Right lobe of liver (tissue), 6 donors: ENCODE measurements at places on chromosomes 7 and 10. TPM values are rescaled to one million over a fixed set of nuclear protein-coding genes. Genes with fewer than 3 reads are reported as not detected.

GRCh38 chr7:121414436-121414835 is 18.3 kb upstream of the FAM3C start:
- no peaks in the 10 kb centered on the region for H3K36me3 ChIP-seq
- H3K4me1 ChIP-seq: no peaks in the 10 kb centered on the region
- H3K27ac ChIP-seq: no peak overlapping the region
- H3K4me3 ChIP-seq: no peak overlapping the region
- DNase-seq: no peak

GRCh38 chr10:101769541-101770180 is 6.3 kb downstream of the FGF8 start:
- no peak for DNase-seq
- H3K36me3 ChIP-seq: no peaks in the 10 kb centered on the region
- no peaks in the 10 kb centered on the region for H3K27me3 ChIP-seq
- no peaks in the 10 kb centered on the region for H3K4me1 ChIP-seq

DNA sequence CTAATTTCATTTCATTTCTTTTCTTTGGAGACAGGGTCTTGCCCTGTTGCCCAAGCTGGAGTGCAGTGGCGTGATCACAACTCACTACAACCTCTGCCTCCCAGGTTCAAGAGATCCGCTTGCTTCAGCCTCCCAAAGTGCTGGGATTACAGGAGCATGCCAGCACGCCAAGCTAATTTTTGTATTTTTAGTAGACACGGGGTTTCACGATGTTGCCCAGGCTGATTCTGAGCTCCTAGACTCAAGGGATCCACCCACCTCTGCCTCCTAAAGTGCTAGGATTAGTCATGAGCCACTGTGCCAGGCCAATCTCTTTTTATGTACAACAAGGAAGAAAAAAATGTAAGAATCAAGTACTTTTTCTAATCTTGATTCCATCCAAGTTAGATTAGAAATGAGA is 10.7 kb upstream of the KMT2E start:
- no peaks in the 10 kb centered on the region for H3K36me3 ChIP-seq
- H3K4me3 ChIP-seq: no peak overlapping the region
- peaks cover 37% of the 10 kb centered on the region for H3K4me1 ChIP-seq
- DNase-seq: no peak
- no peaks in the 10 kb centered on the region for H3K27me3 ChIP-seq
- no peak overlapping the region for H3K27ac ChIP-seq

- H3K4me3 ChIP-seq: no peak overlapping the region
- peaks cover 21% of the 10 kb centered on the region for H3K36me3 ChIP-seq
- DNase-seq: no peak
- no peaks in the 10 kb centered on the region for H3K4me1 ChIP-seq
Measured at GRCh38 chr7:156969972-156970420, 20.5 kb downstream of the NOM1 start.

The PRR15 gene
- not detected for total RNA-seq

DNA sequence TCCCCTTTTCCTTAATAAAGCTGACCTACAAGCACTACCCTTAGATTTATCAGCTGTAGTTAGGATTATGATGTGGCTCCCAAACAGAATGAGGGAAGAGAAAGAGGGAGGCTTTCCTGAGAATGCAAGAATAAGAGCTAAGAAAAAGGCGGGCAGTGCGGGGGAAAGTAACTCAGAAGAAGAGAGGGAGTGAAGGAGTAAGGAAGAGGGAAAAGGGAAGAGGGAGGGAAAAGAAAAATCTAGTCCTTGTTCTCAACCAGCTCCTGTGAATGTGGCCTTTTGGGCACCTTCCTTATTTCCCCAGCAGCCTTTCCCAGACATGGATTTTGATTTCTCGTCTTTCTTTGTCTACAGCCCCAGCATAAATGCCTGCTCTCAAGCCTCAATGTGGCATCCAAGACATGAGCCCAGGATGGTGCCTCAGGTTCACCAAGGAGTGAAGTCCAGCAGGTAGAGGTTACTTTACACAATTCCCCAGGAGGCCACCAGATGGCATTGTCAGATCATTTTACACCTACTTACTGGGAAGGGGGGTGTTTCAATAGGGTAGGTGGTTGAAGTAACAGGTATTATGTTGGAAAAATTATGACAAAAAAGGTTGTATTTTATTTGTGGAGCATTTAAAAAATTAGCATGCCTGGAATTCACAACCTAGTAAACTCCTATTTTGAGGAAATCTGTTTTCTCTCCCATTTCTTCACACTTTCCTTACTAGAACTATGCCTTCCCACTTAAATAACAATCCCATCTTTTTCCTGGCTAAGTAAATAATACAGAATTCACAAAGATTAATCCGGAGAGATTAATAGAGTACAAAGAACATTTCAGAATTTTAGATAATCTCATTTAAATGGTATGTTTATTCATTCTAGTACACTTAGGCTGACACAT is 106.5 kb downstream of the HTR7 start:
- no peak overlapping the region for H3K4me3 ChIP-seq
- H3K36me3 ChIP-seq: no peaks in the 10 kb centered on the region
- no peaks in the 10 kb centered on the region for H3K27me3 ChIP-seq
- no peak overlapping the region for H3K27ac ChIP-seq

DNA sequence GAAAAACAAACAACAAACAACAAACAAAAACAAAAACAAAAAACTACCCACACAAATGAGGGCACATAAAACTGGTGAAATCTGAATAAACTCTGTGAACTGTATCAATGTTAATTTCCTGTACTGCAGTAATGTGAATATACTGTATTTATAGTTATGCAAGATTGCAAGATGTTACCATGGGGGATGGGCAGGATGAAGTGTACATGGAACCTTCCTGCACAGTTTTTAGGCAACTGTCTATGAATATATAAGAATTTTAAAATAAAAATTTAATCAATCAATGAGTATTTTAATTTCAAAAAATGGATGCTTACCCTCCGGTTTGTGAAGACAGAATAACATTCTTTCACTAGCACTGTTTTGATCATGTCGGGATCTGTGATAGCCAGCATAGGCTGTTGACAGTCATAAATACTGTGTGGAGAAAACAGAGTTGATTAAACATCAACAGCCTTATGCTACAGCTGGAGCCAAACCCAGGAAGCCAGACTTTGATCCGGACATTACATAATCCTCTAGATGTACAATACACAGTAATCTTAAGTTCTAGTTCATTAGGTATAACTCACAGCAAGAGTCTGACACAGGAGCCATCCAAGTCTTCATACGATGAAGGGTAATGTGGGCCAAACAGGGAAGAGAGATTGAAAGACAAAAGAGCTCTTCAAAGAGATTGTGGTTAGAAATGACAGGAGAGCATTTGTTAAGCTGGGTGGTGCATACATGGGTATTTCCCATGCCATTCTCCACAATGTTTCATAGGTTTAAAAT is 14.8 kb downstream of the CYP3A7 start:
- DNase-seq: no peak
- H3K4me3 ChIP-seq: no peak overlapping the region
- H3K27ac ChIP-seq: peak overlapping the region; percentile 83
- H3K36me3 ChIP-seq: no peaks in the 10 kb centered on the region
- H3K4me1 ChIP-seq: peaks cover 4% of the 10 kb centered on the region
- no peaks in the 10 kb centered on the region for H3K27me3 ChIP-seq

The DEPP1 gene
- total RNA-seq: 5.3 TPM

DNA sequence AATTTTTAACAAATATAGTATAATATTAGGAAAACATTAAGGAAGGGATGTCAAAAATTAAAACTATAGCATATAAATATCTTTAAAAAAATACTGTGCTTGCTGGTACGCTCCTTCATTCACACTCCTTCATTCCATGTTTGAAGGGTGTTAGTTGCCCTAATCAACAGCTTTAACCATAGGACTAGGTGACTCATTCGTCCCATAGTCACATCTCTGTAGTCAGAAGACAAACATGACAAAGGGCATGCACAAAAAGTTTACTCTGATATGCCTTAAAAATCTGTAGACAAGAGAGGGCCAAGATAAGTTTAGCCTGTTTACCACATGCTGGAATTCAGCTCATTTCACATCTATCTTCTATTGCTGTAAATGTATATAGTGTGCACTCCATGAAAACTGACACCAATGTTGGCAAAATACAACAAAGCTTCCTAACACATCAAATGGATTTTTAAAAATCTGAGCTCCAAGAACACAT is 646 bp downstream of the FAM13C start:
- H3K36me3 ChIP-seq: no peaks in the 10 kb centered on the region
- H3K27ac ChIP-seq: peak overlapping the region; percentile 51
- no peaks in the 10 kb centered on the region for H3K27me3 ChIP-seq
- peaks cover 6% of the 10 kb centered on the region for H3K4me1 ChIP-seq
- no peak for DNase-seq

- no peak overlapping the region for H3K27ac ChIP-seq
- no peak for DNase-seq
Measured at GRCh38 chr10:94546901-94547185, 1.3 kb downstream of the HELLS start.

The TLX1 gene
- total RNA-seq: 0.12 TPM

DNA sequence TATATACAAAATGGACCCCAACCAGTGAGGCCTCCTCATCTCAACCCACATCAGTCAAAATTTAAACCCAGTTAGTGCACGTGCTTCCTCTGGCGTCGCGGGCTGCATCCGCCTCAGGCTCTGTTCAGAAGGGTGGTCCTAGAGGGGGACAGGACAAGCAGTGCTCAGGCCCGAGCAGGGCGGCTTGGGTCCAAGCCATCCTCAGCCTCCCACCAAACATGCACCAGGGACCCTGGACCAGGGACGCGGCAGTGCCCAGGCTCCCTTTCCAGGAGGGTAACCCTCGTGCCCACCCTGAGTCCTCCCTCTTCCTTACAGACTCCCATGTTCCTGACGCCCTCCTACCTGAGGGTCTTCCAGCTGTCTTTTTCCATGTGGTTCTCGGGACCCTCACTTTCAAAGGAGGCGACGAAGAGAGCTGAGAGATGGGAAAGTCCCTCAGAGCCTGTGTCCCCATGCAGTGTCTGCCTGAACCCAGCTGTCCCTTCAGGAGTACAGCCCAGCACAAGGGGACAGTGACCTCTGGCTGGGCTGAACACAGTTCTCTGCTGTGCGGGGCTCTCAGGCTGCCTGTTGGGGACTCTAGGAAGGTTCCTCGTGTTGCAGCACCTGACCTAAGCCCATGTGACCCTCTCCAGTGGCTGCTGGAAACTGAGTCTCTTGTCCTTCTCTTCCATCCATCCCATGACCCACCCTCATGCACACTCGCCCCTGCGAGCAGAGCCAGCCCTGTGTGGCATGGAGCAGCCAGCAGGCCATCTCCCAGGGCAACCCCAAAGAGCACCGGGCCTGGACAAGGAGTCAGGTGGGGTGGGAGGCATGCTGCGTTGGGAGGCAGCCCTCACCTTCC is 58.1 kb downstream of the CSGALNACT2 start:
- no peaks in the 10 kb centered on the region for H3K27me3 ChIP-seq
- no peaks in the 10 kb centered on the region for H3K4me1 ChIP-seq
- no peak overlapping the region for H3K4me3 ChIP-seq
- DNase-seq: peak; percentile 43
- H3K27ac ChIP-seq: no peak overlapping the region

The ARHGEF35 gene
- total RNA-seq: 3.6 TPM

The TMEM184A gene
- total RNA-seq: 32.1 TPM
